ENCODE measurements at places on chromosomes 6 and 20.

DNA sequence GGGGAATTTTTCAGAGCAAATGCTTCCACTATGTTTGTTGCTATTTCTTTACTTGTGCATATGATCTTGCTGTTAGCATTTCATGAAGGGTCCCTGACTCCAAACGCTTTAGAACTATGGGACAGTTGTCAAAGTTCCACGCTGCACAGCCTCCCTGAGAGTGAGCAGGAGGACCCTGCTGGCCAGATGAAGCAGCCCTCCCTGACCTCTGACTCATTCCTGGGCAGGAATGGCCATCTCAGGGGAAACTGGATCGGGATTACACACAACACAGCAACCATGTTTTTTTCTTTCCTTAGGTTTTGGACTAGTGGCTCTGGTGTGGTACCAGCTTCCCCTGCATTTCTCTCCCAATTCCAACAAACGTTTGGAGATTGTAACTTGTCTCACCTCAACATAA lies 710.9 kb upstream of the AGPAT4 start:
- no peak for DNase-seq

GRCh38 chr6:129849456-129849855 lies 11.7 kb downstream of the TMEM244 start:
- DNase-seq = peak; percentile 71

DNA sequence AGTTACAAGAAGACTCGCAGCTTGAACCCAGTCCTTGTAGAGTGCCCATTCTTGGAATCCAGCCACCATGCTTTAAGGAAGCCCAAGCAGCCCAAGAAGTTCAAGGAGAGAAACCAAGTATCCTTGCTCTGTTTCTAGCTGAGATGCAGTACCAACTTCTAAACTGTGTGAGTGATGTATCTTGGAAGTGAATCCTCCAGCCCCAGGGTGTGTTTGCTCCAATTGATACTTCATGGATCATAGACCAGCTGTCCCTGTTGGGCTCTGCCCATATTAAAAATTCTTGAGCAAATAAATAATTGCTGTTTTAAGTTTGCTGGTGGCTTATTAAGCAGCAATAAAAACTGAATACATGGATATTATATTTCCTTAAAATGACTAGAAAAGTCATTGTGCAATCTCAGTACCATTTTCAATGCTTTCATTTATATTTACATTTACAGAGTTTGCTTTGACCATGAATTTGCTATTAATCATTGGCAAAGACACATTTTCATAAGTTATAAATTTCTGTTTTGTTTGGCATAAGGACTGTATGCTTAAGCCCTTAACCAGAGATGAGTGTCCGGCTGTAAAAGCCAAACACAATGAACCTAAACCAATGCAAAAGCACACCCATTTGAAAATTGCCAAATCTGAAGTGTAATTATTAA lies 9.2 kb downstream of the SPTLC3 start:
- DNase-seq = no peak

DNA sequence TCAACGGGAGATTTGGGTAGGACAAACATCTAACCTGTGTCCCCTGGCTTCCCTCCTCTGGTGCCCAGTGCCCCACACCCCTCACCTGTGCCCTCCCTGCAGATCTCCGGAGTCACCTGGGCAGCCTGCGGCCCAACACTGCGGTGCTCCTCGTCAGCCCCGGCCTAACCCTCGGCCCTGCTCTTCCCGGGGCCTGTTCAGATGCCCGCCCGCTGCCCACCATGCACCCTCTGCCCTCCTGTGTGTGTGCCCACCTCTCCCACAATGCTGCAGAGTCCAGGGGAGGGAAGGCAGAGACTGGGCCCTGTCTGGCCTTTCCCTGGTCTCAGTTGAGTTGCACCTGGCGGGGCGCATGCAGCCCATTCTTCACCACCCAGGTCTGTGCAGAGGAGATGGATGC lies 349.3 kb downstream of the CDH4 start:
- DNase-seq = no peak

GRCh38 chr20:61303675-61304074 lies 51.6 kb downstream of the CDH4 start:
- DNase-seq = no peak

DNA sequence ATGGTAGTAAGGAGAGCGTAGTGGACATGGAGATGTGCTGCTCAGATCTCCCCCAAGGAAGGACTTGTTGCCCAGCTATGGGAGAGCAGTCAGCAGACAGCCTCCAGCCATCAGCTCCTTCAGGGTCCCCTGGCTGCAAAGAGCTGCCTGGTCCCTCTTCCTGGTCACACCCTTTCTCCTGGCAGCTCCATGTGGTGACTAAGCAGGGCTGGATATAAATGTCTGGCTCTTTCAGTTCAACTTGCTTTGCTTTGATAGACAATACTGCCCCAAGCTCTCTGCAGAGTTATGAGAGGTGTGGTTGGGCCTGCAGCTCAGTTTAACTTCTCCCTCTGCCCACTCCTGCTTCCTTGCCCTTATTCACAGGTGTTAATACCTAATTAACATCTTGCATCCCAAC lies 64.1 kb upstream of the DDR1 start:
- peak; percentile 71 for DNase-seq

- no peak for DNase-seq
These were observed 38.5 kb upstream of the TXLNB start for GRCh38 chr6:139330306-139330705.

- no peak for DNase-seq
These were observed 45.0 kb downstream of the ADNP start for GRCh38 chr20:50886184-50886790.

DNA sequence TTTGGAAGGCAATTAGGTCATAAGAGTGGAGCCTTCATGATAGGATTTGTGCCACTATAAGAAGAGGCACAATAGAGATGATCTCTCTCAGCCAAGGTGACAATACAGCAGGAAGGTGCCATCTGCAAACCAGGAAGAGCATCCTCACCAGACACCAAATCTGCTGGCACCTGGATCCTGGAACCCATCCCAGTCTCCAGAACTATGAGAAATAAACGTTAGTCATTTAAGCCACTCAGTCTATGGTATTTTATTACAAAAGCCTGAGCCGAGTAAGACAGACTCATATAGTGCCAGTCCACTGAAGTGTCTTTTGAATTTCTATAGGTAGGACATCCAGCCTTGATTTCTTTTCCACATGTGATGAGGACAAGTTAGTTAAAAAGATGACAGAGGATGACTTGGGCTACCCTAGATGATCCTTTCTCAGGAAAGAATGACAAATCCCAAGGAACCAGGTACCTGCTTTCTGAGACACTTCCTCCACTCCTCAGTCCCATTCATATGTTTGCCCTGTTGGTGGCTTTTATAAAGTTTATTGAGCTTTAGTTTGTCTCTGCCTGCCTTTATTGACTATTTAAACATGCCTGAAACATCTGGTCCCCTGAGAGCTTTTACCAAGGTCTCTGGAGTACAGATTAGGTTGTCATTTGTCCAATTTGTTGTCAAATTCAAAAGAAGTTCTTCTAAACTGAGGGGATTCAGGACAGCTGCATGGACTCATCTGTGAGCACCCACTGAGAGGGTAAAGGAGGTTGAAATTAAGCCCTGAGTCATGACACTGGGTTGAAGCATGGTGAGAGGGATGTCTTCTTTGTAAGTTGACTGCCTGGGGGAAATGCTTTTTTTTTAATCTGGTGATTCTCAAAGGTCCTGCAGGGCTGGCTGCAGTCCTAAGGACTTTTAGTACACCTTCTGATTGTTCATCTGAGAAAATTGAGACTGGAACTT lies 165.0 kb upstream of the PLCB4 start:
- no peak for DNase-seq

GRCh38 chr6:136084403-136084802 lies 165.7 kb downstream of the MTFR2 start:
- no peak for DNase-seq

GRCh38 chr6:7909323-7910276 lies 988 bp downstream of the TXNDC5 start:
- peak; percentile 30 for DNase-seq

- no peak for DNase-seq
These were observed 364.3 kb upstream of the SPTLC3 start for GRCh38 chr20:12644461-12644860.

DNA sequence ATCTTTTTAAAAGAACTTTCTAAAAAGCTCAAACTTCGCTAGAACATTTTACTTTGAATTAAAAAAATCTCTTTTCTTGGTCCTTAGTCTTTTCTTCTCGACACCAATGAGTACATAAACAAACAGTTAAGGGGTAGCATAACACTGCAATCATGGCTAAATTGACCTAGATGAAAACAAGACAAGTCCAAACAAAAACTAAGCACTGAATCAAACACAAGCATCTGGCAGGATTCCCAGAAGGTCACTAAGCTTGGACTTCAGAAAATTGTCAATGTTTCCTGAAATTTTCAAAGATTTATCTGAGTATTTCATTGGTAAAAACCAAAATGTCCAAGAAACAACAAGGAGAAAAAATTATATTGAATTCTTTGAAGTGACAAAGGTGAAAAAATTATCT lies 5.0 kb downstream of the COL21A1 start:
- peak; percentile 25 for DNase-seq

DNA sequence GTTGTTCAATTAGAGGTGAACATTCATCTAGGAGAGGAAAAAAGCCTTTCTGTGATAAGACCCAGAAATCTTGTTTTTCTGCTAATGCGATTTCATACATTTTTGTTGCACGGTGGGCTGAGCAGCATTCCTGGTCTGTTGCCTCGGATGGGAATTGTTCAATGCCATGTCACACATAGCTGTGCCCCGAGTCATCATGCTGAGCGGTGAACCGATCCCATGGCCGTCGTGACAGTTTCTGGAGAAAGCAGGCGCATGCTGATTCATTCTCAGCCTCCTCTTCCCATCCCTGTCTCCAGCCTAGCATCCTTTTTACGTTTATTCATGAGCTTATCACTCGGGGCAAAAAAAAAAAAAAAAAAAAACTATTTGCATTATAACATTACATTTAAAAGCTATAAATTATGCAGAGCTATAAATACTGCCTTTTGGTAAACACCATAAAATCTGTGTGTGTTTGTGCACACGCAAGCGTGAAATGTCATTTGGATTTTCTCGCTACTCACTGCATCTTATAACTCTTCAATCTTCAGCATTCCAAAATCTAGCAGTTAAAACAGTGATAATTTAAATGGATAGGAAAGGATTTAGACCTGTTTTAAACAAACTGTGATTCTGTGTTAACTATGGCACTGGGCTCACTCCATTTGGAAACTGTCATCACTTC lies 58.9 kb upstream of the IFNGR1 start:
- peak; percentile 65 for DNase-seq

DNA sequence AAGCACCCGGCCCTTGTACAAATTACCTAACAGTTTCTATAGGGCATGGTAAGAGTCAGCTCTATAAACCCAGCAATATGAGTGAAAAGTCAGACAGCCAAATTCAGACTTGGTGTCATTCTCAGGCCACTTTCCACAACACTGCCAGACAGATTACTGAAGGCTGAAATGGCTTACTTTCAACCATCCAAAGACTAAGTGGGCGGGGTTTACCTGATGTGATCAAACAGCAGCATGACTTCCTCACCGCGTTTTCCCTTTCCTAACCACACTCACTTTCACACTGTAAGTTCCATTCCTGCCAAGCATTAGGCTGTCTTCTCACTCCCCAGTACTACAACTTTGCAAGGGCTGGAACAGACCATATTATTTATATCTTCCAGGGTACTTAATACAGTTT lies 85.9 kb downstream of the SMLR1 start:
- no peak for DNase-seq

- DNase-seq = no peak
These were observed 15.2 kb downstream of the DNAH8 start for GRCh38 chr6:38730140-38730862.

- no peak for DNase-seq
These were observed 21.6 kb downstream of the C6orf163 start for GRCh38 chr6:87366072-87366827.

- DNase-seq = no peak
These were observed 534.0 kb downstream of the PKHD1 start for GRCh38 chr6:51553246-51554015.

DNA sequence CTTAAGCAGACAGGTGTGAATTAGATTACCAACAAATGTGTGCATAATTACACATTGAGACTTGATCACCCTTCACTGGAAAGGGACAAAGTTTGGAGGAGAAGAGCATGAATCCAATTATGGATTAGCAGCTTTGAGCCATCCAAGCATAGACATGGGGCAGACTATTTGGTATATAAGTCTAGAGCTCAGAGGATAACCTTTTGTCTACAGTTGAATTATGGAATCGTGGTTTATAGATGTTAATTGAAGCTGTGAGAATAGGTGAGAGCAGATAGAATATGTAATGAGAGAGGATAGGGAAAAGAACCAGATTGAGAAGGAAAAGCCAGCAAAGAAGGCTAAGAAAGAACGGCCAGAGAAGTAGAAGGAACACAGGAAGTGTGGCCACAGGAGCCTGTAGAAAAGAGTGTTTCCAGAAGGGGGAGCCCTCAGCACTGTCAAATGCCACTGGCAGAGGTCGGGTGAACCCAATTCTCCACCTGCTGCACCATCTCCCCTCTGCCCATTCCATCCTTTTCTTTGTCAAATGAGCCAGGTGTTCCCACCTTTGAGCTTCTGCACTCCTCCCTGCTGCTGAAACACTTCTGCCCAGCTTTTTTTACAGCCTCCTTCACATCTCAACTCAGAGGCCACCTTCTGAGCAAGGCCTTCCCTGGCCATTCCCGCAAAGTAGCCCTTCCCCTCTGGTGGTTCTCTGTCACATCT lies 7.3 kb downstream of the DNTTIP1 start:
- DNase-seq = peak; percentile 40

GRCh38 chr20:64168381-64169090 lies 4.3 kb downstream of the MYT1 start:
- DNase-seq = no peak

DNA sequence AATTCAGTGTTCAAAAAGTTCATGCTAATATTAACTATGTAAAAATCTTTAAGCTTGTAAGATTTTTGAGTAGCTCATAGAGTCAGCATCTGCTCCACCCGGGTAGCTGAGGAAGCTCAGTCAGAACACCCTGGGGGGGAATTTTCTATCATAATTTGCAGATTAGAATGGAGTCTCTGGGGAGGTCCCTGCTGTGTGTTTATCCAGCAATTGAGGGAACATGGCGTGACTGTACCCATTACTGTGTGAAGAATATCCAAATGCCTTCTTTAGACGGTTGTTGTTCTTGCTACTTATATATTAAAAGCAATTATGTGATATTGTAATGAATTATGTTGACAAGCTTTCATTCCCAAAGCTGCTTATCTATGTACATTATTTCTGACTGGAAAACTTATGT lies 64.8 kb downstream of the AIG1 start:
- DNase-seq = peak; percentile 74

- DNase-seq = no peak
These were observed 9.5 kb upstream of the NUP153 start for GRCh38 chr6:17716221-17716620.

DNA sequence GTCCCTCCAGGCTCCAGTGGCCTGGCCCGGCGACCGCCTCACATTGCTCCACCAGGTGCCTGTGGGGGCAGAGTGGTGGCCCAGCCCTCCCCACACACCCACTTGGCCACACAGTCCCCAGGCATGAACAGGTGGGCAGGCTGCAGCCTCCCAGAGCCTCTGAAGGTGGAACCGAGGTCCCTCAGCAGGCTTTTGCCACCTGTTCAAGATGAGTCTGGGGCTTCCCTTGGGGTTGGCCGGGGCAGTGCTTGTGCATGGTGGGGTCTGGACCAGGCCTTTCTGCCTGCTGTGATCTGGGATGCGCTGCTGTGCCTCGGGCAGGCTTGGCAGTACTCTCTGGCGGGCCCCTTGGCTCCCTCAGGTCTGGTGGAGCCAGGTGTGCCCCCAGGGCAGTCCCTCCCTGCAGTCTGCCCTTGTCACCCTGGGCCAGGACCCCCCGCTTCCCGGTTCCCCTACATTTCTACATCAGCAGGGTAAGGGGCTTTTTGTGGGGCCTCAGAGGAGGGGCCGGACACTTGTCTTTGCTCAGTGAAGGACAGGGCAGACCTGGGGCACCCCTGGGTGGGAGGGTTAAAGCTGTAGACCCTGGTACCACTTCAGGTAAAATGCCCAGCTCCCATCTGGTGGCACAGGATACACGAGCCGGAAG lies 2.7 kb upstream of the COL9A3 start:
- no peak for DNase-seq
